HS-5 (cell line): ENCODE measurements at places on chromosomes 13 and 19.

- no peak for DNase-seq
Observed at GRCh38 chr13:50450279-50450678, 393.2 kb downstream of the DLEU7 start.

DNA sequence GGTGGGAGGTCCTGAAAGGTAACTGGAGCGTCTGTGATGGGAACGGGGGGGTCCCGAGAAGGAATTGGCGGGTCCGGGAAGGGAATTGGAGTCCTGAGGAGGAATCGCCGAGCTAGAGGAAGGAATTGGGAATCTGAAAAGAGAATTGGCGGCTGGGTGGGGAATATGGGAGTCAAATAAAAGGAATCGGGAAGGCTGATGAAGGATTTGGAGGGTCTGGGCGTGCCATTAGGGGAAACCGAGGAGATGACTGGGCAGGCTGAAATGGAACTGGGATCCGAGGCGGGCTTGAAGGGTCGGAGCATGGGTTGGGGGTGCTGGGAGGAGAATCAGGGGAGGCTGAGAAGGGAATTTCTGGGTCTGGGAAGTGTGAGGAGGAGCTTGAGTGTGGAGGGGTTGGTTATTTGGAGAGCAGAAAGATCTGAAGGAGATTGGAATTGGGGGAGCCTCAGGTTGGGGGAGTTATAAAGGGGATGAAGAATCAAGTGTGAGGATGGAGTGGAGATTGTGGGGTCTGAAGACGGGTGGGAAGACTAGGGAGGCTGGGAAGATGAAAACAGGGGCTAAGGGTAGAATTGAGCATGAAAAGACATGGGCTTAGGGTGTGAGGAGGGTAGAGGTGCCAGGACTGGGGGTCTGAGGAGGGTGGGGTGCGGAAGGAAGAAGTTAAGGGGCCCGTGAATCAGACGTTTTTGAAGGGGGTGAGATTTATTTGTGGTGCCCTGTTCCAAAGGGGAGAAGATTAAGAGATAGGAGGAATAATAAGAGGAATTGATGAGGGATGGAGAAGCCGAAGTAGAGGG lies 718 bp downstream of the ACTN4 start:
- DNase-seq = no peak

DNA sequence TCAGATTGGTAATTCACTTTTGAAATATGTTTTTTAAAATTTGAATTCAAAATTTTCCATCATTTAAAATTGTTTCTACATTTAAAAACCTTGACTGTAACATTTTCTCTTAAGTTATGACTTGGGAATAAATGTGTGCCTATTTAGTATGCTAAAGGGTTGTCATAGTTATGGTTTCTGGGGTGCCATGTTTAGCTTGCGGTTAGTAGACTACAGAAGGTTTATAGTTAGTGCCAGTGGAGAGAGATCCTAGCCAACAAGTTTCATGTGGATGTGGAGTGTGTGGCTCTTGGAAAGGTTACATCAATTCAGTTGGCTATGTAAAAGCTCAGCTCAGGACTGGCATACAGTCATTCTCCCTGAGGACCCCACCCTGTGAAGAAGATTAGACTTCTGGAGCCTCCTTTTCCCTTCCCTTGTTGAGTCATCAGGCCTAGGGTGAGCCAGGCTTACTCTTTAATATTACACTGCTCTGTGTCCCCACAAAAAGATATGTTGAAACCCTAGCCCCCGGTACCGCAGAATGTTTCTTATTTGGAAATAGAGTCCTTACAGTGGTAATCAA lies 20.4 kb downstream of the LMO7 start:
- DNase-seq = no peak

GRCh38 chr13:28983641-28984040 lies 163.5 kb downstream of the MTUS2 start:
- DNase-seq = no peak
